Hindlimb muscle (tissue), 1 donor: ENCODE measurements at places on chromosomes 6 and 20.

GRCh38 chr6:28893172-28893799 lies 30.5 kb downstream of the TRIM27 start:
- DNase-seq = no peak

GRCh38 chr6:44428682-44429081 lies 41.2 kb downstream of the CDC5L start:
- no peak for DNase-seq

- DNase-seq = peak; percentile 63
Measured at GRCh38 chr6:112780498-112781096, 433.5 kb downstream of the RFPL4B start.

GRCh38 chr6:158648682-158649131 lies 1.1 kb upstream of the SYTL3 start:
- no peak for DNase-seq

- peak; percentile 90 for DNase-seq
Measured at GRCh38 chr20:3846740-3847428, at the start of gene MAVS. MAVS (plus strand) TSS chr20:3846834; CDS start chr20:3854625, 7,791 bp downstream.
